ENCODE measurements at places on chromosomes 2 and 18.
A peak's percentile ranks its signal among the peaks of the same experiment; 100 is the strongest.

DNA sequence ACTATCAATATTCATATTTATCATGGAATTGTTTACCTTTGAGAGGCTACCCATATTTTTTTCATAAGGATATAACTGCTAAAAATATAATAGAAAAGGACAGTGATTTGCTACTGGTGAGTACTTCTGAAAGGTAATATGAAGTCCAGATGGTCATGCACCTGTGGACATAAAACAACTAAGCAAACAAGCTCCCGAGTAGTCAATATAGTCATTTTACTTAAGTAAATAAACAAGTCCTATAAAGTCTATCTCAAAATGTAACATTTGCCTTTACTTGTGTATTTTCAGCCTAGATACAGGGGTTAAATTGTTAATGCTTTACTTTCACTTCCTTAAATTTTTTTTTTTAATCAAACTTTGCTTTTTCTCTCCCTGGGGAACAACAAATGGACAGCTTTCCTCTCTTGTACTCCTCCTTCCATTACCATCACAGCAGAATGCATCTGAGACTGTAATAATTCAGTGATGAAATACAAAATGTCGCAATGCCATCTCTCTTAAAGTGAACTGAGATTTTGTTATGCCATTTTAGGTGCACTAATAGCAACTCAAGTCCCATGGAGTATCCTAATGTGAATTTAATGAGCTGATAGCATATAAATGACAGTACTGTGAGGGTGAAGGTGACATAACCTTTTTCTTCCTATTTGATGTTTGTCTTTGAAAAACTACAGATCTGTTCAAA, 1325.4 kb upstream of the ZEB2 start:
- DNase-seq: no peak

DNA sequence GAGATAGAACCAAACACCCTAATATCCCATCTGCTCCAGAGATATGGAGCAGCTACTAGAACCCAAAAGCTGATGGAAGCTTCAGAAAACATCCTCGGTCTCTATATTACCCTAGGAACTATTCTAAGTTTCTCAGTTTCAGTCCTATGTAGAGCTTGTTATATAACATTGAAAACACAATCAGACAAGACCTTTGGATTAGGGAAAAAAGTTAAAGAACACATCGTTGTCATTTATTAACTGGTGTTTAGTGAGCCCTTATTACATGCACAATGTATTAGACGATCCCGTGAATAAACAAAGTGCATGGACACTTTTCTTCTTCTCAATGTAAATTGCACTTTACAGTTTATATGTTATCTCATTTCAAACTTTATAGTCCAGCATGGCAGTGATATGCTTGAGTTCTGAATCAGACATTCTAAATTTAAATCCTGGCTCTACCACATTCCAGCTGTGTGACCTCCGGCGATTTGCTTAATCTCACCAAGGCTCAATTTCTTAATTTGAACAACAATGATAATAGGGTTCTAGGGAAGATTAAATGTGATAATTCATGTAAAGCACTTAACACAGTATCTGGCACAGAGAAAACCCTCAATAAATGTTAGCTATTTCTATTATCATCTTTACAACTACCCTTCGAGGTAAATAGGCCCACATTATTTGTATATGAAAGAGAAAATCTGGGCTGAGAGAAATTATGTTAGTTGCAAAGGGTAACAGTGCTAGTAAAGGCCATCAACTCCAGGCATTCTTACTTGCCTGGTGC, 83.6 kb upstream of the PIK3C3 start:
- DNase-seq: no peak

DNA sequence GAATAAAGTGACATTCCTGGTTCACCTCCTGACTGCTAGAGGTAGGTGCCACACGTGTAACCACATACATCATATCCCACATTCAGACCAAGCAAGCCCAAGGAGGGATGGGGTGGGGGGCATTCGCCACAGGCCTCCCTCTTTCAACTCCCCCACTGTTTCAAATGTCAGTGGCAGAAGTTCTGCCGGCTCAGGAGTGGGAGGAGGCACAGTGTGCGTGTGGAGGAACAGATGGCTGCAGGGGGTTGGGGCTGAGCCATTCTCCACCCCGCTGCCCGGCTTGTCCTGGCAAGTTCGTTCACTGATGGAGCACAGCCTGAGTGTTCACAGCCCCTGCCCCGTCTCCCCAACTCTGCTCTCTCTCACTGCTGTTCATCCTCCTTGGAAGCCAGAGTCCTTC, 75.4 kb upstream of the TANC1 start:
- no peak for DNase-seq

DNA sequence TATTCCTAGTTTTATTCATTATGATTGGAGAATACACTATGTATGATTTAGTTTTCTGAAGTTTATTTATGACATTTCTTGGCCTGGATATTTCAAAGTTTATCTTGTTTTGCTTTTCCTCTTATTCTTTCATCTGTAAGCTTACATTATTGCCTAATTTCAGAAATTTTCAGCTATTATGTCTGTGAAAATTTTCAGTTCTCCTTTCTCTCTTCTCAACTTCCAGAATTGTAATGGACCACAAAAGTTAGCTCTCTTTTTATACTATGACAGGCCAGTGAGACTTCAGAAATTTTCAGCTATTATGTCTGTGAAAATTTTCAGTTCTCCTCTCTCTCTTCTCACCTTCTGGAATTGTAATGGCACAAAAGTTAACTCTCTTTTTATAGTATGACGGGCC, 97.2 kb upstream of the SCN7A start:
- DNase-seq: no peak

DNA sequence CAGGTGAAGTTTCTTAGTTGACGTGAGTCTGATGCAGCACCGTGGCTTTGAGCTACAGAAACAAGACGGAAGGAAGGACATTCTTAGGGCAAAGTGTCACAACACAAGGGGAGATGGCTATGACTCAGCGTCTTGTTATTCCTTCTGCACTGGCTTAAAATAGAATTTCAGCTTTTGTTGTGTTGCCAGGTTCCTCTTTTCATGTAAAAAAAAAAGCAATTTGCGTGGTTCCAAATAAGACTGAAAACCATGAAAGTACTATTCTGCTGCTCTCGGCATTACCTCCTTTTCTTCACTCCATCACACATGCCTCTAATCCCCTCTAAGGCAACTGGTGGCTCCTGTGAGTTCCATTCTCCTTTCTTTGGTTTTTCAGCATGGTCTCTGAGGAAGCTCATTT, 150.1 kb downstream of the ANTXR1 start:
- no peak for DNase-seq

DNA sequence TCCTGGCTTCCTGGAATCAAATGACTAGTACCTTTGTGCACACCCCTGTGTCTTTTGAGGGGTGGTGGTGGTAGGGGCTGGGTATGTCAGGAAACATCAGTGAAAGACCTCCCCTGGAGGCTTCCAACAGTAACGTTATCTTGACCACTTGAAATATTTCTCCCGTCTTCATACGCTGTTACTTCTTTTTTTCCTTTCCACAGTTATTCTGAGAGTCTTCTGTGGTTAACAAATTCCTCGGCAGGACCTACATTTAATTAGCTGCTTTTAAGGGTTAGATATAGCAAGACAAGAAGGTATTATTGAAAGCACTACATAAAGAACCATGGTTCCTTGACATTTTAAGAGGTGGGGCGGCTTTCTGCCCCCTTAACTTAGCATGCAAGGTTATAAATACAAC, 34.6 kb downstream of the UGP2 start:
- DNase-seq: no peak

DNA sequence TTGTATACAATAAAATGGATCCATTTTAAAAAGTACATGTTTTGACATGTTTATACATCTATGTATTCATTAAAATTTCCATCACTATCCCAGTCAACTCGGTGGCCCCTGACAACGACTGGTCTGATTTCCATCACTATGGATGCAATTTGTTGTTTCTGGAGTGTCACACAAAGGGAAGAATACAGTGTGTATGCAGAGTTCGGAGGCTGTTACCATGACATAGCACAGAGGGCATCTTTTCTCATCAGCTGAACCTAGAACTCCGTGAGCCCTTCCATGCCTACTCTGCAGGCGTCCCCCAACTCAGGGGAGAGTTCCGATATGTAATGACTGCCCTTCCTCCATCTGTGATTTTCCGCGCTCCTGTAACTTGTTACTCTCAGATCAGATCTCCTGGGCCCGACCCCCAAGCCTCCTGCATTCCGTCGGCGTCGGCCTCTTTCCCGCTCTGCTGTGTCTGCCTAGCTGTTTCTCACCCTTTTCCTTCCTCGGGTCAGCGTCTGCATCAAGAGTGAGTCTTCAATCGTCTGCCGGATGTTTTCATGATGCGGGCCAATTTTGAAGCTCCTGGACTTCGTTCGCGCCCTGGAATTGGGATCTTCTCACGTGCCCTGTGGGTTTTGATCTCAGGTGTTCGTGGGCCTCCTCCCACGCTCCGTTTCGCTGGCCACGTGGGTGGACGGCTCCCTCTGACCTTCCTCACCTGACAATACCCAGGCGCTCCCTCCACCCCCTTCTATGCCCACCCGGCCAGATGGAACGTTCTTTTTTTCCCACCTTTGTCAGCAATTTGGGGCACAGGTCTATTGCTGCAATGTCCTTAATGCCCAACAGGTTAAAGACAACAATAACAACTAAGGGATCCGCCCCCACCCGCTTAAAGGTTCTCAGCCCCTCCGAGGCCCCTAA, 161.0 kb downstream of the TWIST2 start:
- no peak for DNase-seq

DNA sequence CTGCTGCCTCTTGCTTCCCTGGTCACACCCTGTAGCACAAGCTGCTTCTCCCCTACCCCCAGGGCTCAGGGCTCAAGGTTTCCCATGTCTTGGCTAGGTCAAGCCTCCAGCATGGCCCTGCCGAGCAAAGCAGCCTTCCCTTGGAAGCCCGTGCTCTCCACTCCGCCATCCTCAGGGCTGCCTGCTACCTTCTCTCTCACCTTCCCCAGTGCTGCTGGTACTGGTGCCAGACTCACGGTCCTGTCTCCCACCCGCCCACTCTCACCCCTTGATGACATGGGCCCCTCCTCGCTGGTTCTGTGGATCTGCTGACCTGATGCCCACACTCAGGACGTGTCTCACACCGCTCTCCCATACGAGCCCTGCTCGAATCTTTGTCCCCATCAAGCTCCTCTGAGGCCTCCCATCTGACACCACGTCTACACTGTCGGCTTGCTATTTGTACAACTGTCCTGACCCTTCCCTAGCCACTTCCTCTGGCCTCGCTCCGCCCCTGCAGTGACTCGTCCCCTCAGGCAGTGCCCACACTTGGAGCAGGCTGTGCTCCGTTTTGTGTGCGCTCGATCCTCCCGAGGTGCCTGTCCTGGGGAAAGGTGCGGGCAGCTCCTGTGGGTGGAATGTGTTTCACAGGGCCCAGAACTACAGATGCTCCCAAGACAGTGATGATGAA, 49.9 kb downstream of the ZAP70 start:
- DNase-seq: no peak

DNA sequence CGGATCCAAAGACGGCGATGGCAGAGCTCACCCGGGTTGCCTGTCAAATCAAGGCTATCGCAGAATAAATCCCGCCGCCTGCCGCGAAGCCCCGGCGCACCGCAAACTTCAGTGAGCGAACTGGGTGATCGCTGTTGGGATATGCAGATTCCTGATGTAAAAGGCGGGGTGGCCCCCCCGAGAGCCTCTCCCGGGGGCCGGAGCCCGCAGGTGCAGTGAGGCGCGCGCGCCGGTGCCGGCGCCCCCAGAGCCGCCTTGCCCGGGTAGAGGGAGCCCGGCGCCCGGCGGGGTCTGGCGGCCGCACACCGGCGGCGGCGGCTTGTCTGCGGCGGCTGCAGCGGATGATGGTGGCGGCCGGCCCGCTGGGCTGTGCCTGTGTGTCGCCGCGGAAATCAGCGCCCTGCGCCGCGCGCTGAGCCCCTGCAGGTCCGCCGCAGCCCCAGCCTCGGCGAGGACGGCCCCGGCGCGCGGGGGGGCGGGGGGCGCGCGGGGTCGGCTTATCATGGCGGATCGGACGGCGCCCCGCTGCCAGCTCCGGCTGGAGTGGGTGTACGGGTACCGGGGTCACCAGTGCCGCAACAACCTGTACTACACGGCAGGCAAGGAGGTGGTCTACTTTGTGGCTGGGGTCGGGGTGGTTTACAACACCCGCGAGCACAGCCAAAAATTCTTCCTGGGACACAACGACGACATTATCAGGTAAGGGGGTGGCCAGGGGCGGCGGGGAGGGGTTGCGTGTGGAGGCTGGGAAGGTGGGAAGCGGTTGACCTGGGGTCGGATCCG, 1.3 kb downstream of the EML6 start:
- DNase-seq: peak; percentile 33

- DNase-seq: no peak
Observed at GRCh38 chr2:232893834-232894233, 23.8 kb downstream of the SNORC start.

GRCh38 chr2:34534761-34535160, 935.7 kb upstream of the FAM98A start:
- DNase-seq: no peak

GRCh38 chr2:144011098-144011497, 508.8 kb downstream of the ZEB2 start:
- no peak for DNase-seq

DNA sequence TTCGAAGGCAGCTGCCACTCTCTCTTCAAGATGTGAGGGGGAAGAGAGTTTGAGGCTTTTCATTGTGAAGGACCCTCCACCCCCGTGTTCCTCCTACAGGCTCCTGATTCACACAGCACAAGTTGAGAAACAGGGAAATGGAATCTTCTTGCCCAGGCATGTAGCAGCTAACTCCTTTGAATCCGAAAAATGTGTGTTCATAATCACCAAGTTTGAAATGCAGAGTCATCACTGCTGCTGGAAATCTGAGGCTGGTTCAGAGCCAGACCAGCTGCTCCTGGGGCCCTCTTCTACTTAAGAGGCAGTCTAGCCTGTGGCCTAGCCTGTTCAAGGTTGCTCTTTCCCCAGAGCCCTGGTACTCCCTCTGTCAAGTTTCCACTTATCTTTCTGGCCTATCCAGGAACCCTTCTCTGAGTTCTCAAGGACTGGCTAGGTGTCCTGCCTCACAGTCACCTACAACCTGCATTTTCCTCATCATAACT, 166.4 kb downstream of the TMEM247 start:
- no peak for DNase-seq

GRCh38 chr2:223700221-223700620, 98.1 kb upstream of the SCG2 start:
- DNase-seq: no peak

DNA sequence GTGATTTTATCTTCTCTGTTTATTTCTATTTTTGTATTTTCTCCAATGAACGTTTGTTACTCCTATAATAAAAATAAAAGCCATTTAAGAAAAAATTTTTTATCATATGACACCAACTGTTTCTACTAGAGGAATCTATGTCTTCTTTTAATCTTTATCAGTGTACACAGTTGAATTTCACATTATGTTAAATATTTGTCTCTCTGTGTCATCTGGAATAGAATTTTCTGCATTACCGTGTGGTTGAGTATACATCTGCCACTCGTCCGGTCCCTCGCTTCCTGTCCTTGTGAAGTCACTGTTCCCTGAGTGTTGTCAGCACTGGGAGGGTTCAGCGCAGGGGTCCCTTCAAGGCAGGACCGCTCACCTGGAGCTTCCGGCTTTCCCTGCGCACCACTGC, 99.2 kb downstream of the LDLRAD4 start:
- no peak for DNase-seq

GRCh38 chr18:26550998-26551694, 2.8 kb upstream of the KCTD1 start:
- no peak for DNase-seq

All from CD8-positive, alpha-beta memory T cell (primary cell).